ENCODE measurements at places on chromosomes 5 and 9.
A peak's percentile ranks its signal among the peaks of the same experiment; 100 is the strongest.

- no peak overlapping the region for H3K4me3 ChIP-seq
- peak overlapping the region; percentile 60 for H3K27ac ChIP-seq
- DNase-seq = no peak
- H3K27me3 ChIP-seq = no peaks in the 10 kb centered on the region
- no peaks in the 10 kb centered on the region for H3K36me3 ChIP-seq
- H3K4me1 ChIP-seq = peaks cover 75% of the 10 kb centered on the region
Measured at GRCh38 chr5:95883185-95884016, 60.9 kb upstream of the GLRX start.

- H3K27me3 ChIP-seq = no peaks in the 10 kb centered on the region
- H3K4me3 ChIP-seq = no peak overlapping the region
- no peak overlapping the region for H3K27ac ChIP-seq
- peaks cover 5% of the 10 kb centered on the region for H3K4me1 ChIP-seq
- H3K36me3 ChIP-seq = no peaks in the 10 kb centered on the region
- DNase-seq = no peak
Measured at GRCh38 chr5:128304088-128304487, 220.5 kb downstream of the SLC12A2 start.

- no peaks in the 10 kb centered on the region for H3K36me3 ChIP-seq
- no peak overlapping the region for H3K4me3 ChIP-seq
- H3K27ac ChIP-seq = no peak overlapping the region
Measured at GRCh38 chr5:159231167-159231566, 21.8 kb upstream of the RNF145 start.

- H3K27me3 ChIP-seq = no peaks in the 10 kb centered on the region
- no peak overlapping the region for H3K27ac ChIP-seq
Measured at GRCh38 chr5:149559706-149560105, 8.5 kb upstream of the CSNK1A1 start.

- H3K4me1 ChIP-seq = no peaks in the 10 kb centered on the region
- H3K27ac ChIP-seq = peak overlapping the region; percentile 33
Measured at GRCh38 chr5:175652741-175653663, 4.9 kb upstream of the HRH2 start.

DNA sequence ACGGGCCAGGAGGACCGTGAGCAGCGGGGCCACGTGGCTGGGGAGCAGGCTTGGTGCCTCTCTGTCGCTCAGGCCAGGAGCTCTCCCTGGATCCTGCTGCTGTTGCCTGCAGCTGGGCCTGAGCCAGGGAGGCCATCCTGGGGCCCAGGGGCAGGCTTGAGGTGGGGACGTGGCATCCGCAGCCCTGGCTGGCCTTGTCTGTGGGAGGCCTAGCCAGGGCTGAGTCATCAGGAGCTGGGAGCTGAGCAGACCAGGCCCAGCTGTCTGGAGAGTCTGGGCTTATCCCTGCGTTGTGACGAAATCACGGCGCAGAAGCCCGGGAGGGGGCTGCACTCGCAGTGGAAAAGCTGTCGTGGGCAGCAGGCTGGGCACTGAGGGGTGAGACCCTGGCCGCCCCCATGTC lies 138.8 kb upstream of the COL5A1 start:
- DNase-seq = no peak
- H3K4me1 ChIP-seq = peaks cover 15% of the 10 kb centered on the region
- H3K36me3 ChIP-seq = no peaks in the 10 kb centered on the region
- H3K4me3 ChIP-seq = no peak overlapping the region
- no peak overlapping the region for H3K27ac ChIP-seq
- H3K27me3 ChIP-seq = peaks cover 50% of the 10 kb centered on the region

GRCh38 chr5:75496026-75496425 lies 15.4 kb downstream of the CERT1 start:
- no peak overlapping the region for H3K4me3 ChIP-seq
- no peaks in the 10 kb centered on the region for H3K27me3 ChIP-seq
- no peak for DNase-seq
- H3K27ac ChIP-seq = no peak overlapping the region
